ENCODE measurements at places on chromosomes 1 and 21.

GRCh38 chr1:237873487-237874211 is 17.1 kb downstream of the ZP4 start:
- no peak for DNase-seq

DNA sequence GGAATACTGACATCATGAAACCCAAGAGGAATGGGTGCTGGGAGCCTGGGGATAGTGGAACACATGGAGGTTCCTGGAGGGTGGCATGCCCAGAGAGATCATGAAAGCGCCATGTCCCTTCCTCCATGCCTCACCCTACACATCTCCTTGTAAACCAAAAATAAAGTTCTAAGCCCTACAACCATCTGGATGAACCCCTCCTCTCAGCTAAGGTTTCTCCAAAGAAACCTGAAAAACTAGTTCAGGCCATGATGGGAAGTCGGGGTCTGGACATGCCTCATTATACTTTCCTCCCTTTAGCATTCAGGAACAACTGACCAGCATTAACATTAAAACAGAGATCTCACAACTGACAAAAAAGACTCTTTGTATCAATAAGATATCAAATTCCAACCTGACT is 68.5 kb downstream of the ACBD6 start:
- no peak for DNase-seq

DNA sequence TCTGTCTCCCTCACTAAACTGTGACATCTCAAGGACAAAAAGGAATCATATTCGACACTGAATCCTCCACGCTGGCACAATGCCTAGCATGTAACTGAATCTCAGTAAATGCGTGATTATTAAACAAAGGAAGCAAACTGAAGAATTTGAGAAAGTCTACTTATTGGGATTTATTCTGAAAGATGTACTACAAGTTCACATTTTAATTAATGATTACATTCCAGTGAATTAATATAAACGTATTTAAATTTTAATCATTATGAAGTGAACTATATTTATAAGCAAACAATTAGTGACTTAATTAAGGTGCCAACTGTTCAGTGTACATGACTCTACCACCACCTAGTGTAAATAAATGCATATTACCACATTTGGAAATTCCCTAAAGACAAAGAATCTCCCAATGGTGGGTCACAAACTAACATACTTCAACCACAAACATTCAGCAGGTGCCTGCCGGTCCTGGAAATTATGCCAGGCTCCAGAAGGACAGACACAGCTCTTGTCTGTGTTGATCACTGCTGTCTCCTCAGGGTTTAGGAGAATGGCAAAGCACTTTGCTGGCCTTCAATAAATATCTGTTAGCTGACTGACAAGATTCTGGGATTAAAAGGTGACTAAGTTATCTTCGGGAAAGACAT is 56.3 kb downstream of the SMYD3 start:
- no peak for DNase-seq

- DNase-seq, result no peak
Measured at GRCh38 chr1:180994262-180994661, 28.4 kb downstream of the STX6 start.
